ENCODE measurements at places on chromosomes 7 and 10.

DNA sequence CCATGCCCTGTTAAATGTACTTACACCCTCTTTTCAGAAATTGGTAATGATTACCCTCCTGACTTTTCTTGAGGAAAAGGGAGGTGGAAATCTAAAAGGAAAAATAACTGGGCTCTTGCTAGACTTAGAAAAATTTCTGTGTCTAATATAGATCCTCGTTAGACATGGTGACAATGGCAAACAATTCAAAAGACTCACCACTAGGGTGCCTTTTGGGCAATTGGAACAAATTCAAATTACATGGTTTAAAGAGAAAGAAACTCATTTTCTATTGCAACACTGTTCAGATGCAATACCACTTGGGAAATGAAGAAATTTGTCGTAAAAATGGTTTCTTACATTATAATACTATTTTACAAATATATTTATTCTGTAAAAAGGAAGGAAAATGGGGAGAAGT lies 950.1 kb downstream of the GRM8 start:
- DNase-seq, result no peak

DNA sequence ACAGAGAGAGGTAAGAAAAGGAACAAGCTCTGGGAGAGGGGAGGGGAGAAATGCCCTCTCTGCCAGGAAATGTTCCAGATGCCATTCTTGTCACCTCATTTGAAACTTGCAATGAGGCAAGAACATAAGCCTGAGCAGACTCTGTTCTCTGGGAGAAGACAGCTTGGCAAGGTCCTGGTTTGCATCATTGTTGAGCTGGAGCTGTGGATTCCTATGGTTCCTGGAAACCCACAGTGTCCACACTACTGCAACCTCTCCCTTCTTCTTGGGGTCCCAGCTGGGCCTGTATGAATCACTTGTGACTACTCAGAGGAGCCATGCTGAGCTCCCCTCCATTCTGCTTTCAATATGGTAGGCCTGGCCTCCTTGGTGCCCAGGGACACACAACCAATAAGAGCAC lies 60.8 kb upstream of the HECTD2 start:
- DNase-seq, result no peak

- DNase-seq, result no peak
Measured at GRCh38 chr7:23058408-23059096, 44.6 kb upstream of the HYCC1 start.

DNA sequence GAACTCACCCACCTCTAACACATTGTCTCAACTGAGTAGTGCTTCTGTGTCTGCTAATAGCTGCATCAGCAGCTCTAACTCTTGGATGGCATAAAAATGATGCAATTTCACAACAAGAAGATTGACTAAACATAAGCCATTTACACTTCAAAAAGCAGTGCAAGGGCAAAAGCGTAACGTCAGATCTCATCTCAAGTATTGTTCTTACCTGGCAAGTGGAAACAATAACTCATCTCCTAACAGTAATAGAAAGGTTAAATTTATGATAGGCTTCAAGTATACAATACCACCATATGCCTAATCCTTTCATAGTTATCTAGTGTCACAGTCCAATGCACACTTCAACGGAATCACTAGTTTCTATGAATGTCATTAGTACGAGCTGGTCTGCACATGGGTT lies 14.8 kb downstream of the TPK1 start:
- DNase-seq, result no peak

DNA sequence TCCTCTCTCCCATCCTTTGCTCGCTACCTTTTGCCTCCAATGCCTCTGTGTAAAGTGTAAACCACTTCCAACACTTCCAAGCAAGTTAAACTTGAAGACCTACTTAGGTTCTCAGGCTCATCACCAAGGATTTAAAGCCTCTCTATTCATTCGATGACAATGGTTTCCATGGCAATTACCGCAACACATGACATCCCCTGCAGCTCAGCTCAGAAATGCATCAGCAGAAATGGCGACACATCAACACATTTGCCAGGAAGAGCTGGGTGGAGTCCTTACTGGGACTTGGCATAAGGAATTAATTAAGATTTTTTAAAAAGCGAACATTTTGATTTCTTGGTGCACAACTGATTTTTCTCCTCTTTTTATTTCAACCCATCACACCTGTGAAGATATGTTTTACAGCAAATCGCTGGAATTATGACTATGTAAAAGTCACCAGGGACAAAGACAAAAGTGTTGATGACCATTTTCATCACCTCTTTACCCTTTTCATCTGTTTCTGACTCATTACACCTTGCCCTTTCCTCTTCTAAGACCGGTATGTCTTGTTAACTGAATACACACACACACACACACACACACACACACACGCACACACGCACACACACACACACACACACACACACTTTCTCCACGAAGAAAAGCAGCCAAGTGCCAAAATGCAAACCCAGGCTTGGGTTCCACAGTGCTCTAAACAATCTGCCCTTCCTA lies 453.4 kb upstream of the CELF2 start:
- no peak for DNase-seq

Measured in NCI-H1092 (cell line).